WTC11 (cell line): ENCODE measurements at places on chromosomes 1 and 21. TPM values are rescaled to one million over a fixed set of nuclear protein-coding genes. Genes with fewer than 3 reads are reported as not detected.

The ADAR gene
- 208 to 221 TPM (median 215 TPM) in 3 replicates for total RNA-seq

GRCh38 chr1:228846952-228847351 is 111.7 kb downstream of the RHOU start:
- H3K4me3 ChIP-seq = no peak overlapping the region
- H3K27ac ChIP-seq = no peak overlapping the region
- DNase-seq = no peak
- peaks cover 8% of the 10 kb centered on the region for H3K27me3 ChIP-seq

DNA sequence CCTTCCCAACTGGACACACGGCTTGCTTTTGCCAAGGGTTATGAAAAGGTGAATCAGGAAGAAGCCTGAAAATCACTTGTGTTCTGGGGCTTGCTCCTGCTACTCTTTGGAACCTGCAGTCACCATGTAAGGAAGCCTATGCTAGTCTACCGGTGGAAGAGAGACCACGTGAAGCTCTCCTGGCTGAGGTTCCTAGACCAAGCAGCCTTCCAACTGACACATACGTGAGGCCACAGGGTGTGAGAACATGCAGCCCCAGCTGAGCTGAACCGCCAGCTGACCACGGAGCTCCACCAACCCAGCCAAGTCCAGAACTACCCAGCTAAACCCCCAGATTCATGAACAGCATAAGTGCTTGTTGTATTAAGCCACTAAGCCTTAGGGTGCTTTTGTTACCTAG is 72.8 kb upstream of the KRTAP19-8 start:
- no peaks in the 10 kb centered on the region for H3K27me3 ChIP-seq
- H3K4me3 ChIP-seq = no peak overlapping the region
- H3K27ac ChIP-seq = no peak overlapping the region
- peaks cover 18% of the 10 kb centered on the region for H3K36me3 ChIP-seq
- DNase-seq = no peak

GRCh38 chr1:109391157-109391556 is 6.6 kb downstream of the SORT1 start:
- peaks cover 42% of the 10 kb centered on the region for H3K4me1 ChIP-seq
- H3K4me3 ChIP-seq = no peak overlapping the region
- no peak overlapping the region for H3K27ac ChIP-seq
- DNase-seq = no peak

DNA sequence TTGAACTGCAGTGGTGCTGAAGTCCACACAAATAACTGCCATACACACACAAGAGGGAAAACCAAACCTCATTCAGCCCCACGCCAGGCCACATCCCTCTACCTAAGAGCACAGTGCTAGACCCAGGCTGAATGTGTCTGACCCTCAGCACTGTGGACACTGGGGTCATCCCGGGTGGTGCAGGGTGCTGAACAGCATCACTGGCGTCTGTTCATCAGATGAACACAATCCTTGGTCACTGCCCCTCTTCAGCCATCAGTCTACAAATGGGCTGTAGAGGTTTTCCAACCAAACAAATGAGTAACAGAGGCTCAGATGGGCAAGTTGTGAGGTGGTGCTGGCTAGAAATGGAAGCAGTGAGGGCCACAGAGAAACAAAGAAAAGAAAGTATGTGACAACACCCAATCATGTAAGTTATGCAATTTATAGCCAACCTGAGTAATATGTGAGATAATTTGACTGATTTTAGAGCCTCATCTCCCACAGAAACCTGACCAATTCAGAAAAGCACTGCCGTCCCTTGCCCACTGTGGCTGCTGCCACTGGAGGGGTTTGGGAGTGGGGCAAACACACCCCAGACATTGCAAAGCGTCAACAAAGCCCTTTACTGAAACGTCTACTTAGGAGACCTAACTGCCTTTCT is 27.9 kb downstream of the GNB1 start:
- no peaks in the 10 kb centered on the region; the same call in 1 of the 2 replicates for H3K36me3 ChIP-seq
- peaks cover 33% of the 10 kb centered on the region for H3K4me1 ChIP-seq
- DNase-seq = no peak
- peak overlapping the region; percentile 47 for H3K27ac ChIP-seq
- H3K4me3 ChIP-seq = no peak overlapping the region

DNA sequence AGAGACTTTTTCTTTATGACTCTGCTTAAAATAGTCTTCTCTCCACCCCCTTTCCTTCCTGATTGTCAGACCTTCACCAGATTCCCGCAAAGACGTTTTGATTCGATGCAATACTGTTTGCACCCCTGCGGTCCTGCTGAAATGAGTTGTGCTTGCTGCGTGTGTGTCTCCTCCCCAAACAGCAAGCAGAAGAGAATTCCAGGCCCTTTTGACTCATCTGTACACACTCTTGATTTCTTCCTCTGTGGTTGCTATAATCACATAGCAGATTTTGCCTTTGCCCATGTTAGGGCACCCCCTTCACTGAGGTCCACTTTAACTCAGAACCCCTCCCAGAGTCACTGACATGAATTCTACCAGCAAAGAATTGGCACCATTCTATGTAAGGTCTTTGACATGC is 136.5 kb downstream of the ZZZ3 start:
- H3K4me3 ChIP-seq = no peak overlapping the region
- DNase-seq = no peak
- H3K4me1 ChIP-seq = no peaks in the 10 kb centered on the region
- no peaks in the 10 kb centered on the region; the same call in 1 of the 2 replicates for H3K27me3 ChIP-seq
- H3K36me3 ChIP-seq = no peaks in the 10 kb centered on the region

GRCh38 chr1:18915341-18915740 is 13.0 kb upstream of the ALDH4A1 start:
- no peak for DNase-seq
- H3K36me3 ChIP-seq = no peaks in the 10 kb centered on the region; the same call in 1 of the 2 replicates
- no peaks in the 10 kb centered on the region for H3K27me3 ChIP-seq

DNA sequence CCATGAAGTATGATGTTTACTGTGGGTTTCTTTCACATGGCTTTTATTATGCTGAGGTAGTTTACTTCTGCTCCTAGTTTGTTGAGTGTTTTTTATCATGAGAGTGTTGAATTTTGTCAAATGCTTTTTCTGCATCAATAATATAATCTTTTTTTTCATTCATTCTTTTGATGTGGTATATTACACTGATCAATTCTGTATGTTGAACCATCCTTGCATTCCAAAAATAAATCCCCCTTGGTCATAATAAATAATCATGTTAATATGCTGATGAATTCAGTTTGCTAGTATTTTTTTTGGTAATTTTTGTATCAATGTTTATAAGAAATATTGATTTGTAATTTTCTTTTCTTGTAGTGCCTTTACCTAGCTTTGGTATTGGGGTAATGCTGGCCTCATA is 97.9 kb upstream of the ZNF648 start:
- DNase-seq = no peak
- H3K4me3 ChIP-seq = no peak overlapping the region
- H3K27ac ChIP-seq = no peak overlapping the region
- no peaks in the 10 kb centered on the region for H3K27me3 ChIP-seq
- peaks cover 12% of the 10 kb centered on the region for H3K36me3 ChIP-seq

DNA sequence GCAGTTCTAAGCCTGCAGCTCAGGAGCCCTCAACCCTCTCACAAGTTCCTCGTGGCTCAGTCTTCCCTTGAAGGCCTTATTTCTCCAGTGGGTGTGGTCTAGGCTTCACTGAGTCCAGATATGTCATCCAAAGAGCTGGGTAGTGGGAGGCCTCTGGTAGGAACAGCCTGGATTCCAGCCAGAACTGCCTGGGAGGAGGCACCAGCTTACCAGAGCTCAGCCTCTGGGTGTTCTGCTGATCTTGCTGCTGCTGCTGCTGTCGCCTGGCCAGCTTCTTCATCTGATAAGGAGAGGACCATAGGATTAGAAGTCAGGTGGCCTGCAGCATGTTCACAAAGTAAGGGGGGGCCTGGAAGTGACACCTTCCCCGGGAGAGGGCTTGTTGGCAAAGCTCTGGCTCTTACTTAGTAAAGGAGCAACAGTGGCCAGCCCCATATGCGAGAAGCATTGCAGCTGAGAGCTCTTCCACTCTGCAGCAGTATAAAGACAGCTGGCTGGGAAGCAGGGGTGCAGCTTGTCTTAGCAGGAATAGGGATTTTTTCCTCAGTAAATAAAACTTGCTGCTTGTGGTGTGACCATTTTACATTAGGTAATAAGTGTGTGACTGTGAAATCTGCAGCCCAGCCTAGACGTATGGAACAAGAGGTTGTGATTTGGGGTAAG is 148.5 kb downstream of the LMX1A start:
- no peak overlapping the region for H3K27ac ChIP-seq
- H3K4me1 ChIP-seq = peaks cover 22% of the 10 kb centered on the region
- H3K36me3 ChIP-seq = no peaks in the 10 kb centered on the region
- no peaks in the 10 kb centered on the region for H3K27me3 ChIP-seq
- DNase-seq = no peak
- no peak overlapping the region for H3K4me3 ChIP-seq

DNA sequence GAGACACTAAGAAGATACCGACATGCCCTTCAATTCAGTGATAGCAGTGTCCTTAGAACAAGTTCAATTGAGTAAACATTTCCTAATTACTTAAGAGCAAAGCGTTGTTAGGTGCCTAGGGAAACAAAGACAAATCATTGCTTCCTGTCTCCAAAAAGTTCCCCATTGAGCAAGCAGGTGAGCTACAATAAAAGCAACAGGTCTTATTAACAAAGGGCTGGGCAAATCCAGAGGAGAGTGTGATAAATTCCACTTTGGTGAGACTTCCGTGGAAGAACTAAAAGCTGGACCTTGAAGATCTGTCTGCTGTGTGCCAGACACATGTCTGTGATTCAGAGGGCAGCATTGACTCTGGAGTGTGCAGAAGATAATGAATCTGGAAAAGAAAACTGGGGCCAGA is 1.9 kb upstream of the TUT4 start:
- H3K36me3 ChIP-seq = no peaks in the 10 kb centered on the region
- no peak for DNase-seq
- peaks cover 25% of the 10 kb centered on the region for H3K4me1 ChIP-seq
- H3K27ac ChIP-seq = peak overlapping the region; percentile 43

DNA sequence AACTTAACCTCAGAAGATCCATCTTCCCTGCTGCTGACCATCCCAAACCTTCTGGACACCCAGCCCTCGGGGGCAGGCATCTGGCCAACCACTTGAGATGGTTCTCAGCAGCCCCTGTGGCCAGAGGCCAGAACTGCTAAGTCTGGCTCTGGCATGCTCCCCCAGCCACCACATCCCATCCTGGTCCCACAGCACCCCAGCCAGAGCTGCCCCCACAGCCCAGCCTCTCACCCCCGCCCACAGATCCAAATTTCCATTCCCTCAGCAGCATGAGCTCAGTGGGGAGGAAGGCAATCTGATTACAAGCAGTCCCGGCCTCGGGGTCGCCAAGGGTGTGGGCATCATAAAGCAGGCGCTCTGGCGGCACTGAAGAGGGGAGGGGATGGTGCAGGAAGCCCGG is 45.6 kb downstream of the GLIS1 start:
- H3K36me3 ChIP-seq = no peaks in the 10 kb centered on the region
- H3K4me1 ChIP-seq = peaks cover 9% of the 10 kb centered on the region
- no peaks in the 10 kb centered on the region for H3K27me3 ChIP-seq
- no peak overlapping the region for H3K4me3 ChIP-seq
- DNase-seq = no peak

GRCh38 chr1:206714331-206715058 is 29.8 kb downstream of the MAPKAPK2 start:
- H3K36me3 ChIP-seq = no peaks in the 10 kb centered on the region
- no peak overlapping the region for H3K27ac ChIP-seq
- no peak for DNase-seq
- no peak overlapping the region for H3K4me3 ChIP-seq

DNA sequence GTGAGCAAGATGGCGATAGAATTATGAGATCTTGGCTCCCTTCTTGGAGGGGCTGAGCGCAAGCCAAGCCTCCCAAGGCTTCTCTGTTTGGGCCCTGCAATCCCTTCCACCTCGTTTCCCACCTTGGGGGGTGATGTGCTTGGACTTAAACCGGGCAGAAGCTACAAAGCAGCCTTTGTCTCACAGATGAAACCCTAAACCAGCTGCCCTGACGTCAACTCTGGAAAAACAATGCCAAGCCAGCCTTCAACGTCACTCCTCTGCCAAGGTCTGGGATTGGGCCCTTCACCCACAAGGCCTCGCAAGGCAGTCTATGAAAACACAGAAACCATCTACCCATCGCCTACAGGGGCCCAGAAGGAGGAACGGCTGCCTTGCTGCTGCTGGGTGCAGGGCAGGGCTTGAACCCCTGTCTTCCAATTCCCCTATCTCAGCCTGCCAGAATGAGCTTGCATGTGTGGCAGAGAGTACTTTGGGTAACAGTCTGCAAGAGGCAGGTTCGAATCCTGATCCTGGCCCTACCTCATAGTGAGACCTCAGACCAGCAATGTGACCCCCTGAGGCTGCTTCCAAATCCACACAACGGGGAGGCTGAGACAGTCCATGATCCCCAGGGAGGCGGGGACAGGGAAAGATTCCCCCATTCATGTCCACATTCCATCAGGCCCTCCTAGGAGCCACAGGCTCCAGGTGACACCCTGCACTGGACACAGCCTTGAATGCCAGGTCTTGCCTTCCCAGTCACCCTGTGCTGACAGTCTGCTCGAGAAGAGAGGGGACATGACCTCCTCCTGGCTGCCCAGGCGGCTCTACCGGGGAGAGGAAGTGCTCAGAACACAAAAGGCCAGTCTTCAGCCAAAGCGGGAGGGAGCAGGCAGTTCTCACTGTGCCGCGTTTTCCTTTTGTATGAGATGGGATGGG is 15.0 kb downstream of the IFFO2 start:
- peak overlapping the region; percentile 73 for H3K27ac ChIP-seq
- DNase-seq = no peak
- no peaks in the 10 kb centered on the region for H3K27me3 ChIP-seq
- peaks cover 50% of the 10 kb centered on the region for H3K4me1 ChIP-seq
- H3K36me3 ChIP-seq = no peaks in the 10 kb centered on the region

DNA sequence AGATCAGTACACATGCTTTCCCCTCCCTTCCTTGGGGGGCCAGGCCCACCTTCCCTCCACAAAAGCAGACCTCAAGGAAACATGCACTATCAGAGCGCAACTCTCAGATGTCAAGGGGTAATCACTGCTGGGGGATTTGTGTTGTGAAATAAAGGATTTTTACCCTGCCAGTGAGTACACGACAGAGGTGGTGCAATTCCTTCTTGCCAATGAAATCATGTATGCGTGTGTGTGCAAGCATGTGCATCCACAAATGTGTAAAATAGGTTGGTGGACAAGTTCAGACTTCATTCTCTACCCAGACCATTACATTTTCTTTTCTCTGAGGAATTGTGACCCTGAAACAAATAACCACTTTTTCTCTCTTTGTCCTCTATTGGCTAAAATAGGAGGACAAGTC is 9.8 kb upstream of the NOS1AP start:
- no peaks in the 10 kb centered on the region for H3K36me3 ChIP-seq
- no peak for DNase-seq
- H3K4me3 ChIP-seq = no peak overlapping the region
- peaks cover 18% of the 10 kb centered on the region for H3K4me1 ChIP-seq
- no peak overlapping the region for H3K27ac ChIP-seq
- no peaks in the 10 kb centered on the region for H3K27me3 ChIP-seq
